Neural crest cell (in vitro differentiated cells): ENCODE measurements at places on chromosomes 4 and X.

GRCh38 chr4:83582289-83582785, 46.4 kb downstream of the GPAT3 start:
- DNase-seq = no peak

GRCh38 chr4:6012200-6012599, 6.0 kb downstream of the C4orf50 start:
- DNase-seq = no peak

GRCh38 chr4:102263024-102263787, 82.1 kb downstream of the SLC39A8 start:
- DNase-seq = no peak

DNA sequence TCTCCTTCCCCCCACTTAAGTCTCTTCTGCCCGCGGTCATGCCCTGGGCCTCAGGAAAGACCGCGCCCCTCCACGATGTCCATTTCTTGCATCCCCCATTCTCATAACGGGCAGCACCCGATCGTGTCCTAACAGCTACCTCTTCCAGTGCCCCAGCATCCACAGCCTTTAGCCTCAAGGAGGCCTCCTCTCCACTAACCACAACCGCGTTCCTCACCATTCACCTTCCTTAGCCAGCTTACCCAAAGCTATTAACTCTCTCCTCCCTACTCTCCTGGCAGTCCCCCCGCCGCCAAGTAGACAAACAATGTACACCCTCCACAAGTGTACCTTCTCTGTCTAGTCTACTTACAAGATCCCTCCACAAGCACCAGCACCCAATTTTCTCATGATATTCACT, 58.6 kb upstream of the PAGE5 start:
- no peak for DNase-seq

DNA sequence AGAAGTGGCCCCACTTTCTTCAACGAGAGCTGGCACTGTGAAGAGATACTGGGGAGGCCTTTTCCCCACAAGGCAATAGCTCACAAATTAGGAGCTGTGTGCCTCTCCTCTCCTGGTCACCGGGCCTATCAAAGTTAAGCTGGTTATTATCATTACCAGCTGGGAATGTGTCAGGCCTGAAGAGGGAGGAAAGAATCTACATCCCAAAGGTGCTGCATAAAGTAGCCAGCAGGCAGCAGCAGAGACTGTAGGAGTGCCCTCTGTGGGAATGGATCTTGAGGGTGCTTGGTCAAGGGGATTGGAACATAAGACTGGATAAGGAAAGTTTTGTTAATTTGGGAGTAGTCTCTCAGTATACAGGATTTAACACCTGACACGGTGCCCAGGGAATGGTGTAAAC, 9.1 kb upstream of the TMPRSS11D start:
- no peak for DNase-seq

DNA sequence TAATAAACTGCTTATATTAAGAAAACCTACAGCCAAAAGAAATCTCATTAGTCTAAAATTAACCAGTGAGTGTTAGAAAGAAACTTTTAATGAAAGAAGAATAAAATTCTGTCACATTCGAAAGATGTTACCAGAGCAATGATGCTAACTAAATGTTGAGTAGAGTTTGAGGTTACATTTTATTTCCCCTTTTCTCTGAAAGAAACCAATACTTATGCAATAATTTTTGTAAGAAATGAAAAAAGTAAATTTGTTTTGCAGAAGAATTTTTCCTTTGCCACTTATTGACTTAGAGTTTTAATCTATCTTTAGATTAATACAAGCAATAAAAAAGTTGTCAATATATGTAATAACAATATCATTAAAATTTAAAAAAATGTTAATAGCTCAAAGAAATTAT, 574.0 kb upstream of the GALNTL6 start:
- DNase-seq = no peak

DNA sequence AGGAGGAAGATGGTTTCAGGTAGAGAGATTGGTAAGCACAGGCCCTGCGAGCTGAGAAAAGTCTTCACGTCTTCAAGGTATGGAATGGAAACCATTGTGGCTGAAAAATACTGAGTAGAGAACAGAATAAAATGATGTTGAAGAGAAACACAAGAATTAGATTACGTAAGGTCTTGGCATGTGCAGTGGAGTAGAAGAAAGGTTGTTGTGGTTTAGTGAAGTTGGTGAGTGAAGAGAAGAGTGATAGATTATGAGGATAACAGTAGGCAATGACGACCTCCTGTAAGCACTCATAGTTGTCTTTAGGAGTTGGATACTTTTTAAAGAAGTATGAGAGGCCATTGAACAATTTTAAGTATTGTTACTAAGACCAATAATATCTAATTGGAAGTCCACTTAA, 642.6 kb downstream of the PCDH7 start:
- no peak for DNase-seq

DNA sequence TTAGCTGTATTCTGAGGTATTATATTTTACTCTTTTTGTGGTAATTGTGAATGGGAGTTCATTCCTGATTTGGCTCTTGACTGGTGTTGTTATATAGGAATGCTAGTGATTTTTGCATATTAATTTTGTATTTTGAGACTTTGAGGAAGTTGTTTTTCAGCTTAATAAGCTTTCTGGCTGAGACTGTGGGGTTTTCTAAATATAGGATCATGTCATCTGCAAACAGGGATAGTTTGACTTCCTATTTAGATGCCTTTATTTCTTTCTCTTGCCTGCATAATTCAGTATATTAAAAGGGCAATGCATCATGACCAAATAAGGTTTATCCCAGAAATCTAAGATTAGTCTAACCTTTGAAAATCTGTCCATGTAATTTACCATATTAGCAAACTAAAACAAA, 44.7 kb upstream of the EPGN start:
- no peak for DNase-seq

- DNase-seq = no peak
Measured at GRCh38 chr4:153161226-153161963, 42.8 kb upstream of the TRIM2 start.

- DNase-seq = no peak
Measured at GRCh38 chrX:18647621-18648020, 24.3 kb downstream of the RS1 start.

GRCh38 chrX:69093960-69094871, 71.0 kb downstream of the PJA1 start:
- DNase-seq = peak; percentile 39

DNA sequence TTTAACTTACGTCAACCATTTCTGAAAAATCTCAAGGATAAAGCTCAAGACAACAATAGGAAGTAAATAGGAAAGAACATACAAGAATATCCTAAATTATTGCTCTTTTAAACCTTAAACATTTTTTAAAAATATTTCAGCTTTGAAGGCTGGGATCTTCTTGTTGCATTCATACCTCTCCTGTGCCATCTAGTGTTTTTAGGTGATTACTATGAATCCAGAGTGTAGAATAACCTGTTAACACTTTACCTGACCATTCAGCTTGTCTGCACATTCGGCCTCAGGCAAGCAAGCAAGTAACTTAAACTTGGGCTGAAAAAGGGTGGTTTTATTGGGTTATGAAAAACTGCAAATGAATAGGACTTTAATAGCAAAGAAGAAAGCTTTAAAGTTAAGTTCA, 507.8 kb upstream of the INTU start:
- DNase-seq = no peak

DNA sequence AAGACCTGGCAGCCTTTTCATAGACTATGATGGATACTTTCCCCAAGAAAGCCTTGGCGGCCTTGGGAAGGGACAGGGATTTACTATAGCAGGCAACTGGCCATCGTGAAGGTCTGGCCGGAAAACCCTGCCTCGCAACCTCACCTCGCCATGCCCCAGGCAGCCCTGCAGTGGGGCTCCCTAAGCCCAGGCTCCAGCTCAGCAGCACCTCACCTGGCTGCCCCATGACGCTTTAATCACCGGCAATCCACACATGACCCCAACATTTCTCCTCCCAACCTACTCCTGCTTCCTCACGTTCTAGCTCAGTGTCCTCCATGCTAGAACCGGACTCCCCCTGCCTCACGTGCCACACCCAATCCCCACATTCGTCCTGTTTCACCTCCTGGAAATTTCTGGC, 82.4 kb downstream of the NSUN7 start:
- DNase-seq = no peak

GRCh38 chr4:106325800-106326199, 9.4 kb downstream of the AIMP1 start:
- DNase-seq = no peak

DNA sequence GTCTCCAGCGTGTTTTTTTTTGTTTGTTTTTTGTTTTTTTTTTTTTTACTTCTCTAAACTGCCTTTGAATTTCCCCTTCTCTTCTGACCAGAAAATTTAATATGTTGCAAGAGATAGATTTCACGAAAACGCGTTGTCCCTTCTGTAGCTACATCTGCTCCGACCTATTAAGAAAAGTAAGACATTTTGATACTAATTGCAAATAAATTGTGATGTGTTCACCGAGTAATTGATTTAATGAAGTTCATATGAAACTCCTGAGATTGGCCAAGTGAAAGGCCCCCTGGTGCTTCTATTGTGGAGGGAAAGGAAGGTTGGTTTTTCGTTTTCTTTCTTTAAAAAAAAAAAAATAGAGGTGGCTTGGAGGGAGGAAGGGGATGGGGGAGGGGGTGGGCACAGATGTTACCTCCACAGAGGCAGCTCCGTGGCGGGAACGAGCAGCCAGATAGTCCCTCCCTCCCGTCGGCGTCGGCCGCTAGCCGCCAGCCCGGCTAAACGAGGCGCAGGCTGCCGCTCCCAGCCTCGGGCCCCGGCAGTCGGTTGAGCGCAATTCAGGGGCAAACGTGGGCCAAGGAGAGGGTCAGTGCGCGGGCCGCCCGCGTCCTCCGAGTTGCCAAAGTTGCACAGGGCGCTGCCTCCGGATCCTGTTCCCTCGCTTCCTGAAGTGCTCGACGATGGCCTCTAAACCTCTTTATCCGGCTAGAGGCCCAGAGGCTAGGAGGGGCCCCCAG, 139.1 kb upstream of the ZIC3 start:
- no peak for DNase-seq

DNA sequence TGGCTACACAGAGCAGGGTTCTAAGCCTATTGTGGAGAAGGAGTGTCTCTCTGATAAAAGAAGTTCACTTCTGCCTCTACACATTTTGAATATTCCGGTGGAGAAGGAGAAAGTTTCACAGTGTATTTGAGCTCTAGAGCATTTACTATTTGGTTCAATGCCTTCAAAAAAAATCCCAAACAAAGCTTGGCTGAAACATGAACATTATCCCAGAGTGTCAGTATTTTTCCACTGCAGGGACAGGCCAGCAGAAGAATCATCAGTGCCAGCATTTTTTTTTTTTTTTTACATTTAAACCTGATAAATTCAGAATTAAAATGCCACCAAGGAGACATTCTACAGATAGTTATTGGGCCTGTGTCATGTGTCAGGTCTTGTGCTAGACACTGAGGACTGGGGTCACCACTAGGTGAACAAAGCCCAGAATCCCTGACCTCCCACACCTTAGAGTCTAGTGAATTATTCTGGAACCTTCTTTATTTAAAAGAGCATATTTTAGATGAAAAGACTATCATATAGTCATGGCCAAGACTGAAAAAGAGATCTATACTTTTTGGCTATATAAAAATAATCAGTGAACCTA, 48.0 kb upstream of the NAP1L5 start:
- no peak for DNase-seq

- no peak for DNase-seq
Measured at GRCh38 chr4:24729119-24729730, 66.1 kb upstream of the SOD3 start.

DNA sequence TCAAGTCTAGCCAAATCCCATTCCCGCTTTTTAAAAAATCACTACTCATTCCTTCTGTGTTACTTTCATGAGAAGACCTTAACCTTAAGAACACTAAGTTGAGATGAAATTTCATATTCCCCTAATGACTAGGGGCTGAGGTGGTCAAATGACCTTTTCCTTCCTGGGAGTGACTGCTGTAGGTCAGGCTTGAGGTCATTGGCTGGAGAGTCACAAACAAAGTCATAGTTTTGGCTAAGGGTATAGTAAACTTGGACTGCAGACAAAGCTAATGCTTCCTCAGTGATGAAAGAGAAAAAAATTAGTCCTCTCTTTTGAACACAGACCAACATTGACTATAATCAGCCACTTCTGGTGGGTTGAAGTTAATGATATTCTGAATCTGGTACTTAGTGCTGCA, 16.0 kb upstream of the FGF2 start:
- no peak for DNase-seq

DNA sequence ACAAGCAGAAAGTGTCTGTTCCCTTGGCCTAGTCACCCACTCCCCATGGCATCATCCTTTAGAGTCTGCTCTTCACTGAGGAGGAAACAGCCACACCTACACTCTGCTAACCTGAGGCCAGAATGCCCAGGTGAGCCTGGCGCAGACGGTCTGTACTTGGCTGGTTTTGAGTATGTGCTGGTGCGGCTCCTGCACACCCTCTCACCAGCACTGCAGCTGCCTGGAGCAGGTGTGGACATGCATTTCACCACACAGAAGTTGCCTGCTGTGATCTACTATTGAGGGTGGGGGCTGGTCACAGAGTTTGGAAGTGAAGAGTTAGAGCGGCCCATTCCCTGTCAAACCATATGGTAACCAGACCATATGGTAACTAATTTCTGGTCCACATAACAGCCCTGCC, 39.5 kb downstream of the KANTR start:
- DNase-seq = no peak

DNA sequence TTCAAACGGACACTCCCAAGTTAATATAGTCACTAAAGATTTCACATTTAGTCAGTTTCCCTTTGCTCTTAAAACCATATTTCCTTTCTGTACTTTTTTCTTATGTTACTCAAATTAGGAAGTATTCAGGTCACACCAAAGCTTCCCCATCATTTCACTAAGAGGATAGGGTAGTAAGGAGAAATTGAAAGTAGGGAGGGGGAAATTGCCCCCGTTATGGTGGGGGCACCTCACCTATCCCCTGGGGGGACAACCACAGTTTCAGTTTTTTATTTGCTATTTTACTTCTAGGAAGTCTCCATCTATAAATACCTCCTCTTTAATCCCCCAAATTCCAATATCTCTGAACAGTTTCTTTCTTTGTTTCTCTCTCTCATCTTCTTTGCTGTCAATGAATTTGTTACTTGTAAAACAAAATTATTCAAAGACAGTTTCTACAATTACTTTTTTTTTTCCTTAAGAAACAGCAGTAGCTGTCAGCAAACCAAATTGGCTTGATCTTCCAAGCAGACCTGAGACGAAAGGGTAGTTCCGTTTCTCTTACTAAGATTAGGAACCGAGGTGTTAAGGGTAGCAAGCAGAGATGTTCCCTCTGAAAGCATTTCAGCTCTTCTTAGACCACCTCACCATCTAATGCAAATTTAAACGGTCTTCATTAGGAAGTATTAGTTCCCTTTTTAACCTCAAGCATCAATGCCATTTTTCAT, 160.2 kb upstream of the KLF3 start:
- no peak for DNase-seq

GRCh38 chr4:150302553-150302952, 224.3 kb downstream of the DCLK2 start:
- no peak for DNase-seq
